ENCODE measurements at places on chromosomes 4 and X. TPM values are rescaled to one million over a fixed set of nuclear protein-coding genes. Genes with fewer than 3 reads are reported as not detected.

The ANKRD50 gene
- 72.9 TPM for total RNA-seq

The THAP9 gene
- 16.4 TPM for total RNA-seq

The AR gene
- 1.8 TPM for total RNA-seq

The MSANTD1 gene
- 15.7 TPM for total RNA-seq

The MAGEA1 gene
- total RNA-seq = not detected

The TEX13C gene
- total RNA-seq = not detected

The CLTRN gene
- 0.46 TPM for total RNA-seq

The BANK1 gene
- total RNA-seq = 0.23 TPM

The MEPE gene
- 0.23 TPM for total RNA-seq

The FABP2 gene
- not detected for total RNA-seq

The GPAT3 gene
- 1.2 TPM for total RNA-seq

The PCDH10 gene
- 173 TPM for total RNA-seq

The PDE6B gene
- 9.2 TPM for total RNA-seq

The THOC2 gene
- 75.2 TPM for total RNA-seq

The HSFX4 gene
- not detected for total RNA-seq

The GLOD5 gene
- total RNA-seq = not detected

The DMRTC1 gene
- total RNA-seq = 0.46 TPM

The SPOCK3 gene
- 84.4 TPM for total RNA-seq

The CLIC2 gene
- total RNA-seq = 3.2 TPM

The RAB9A gene
- total RNA-seq = 27.2 TPM

The EDA gene
- 4.4 TPM for total RNA-seq

The ASMT gene
- total RNA-seq = not detected

The NOX1 gene
- total RNA-seq = not detected

The COL4A6 gene
- 3.2 TPM for total RNA-seq

The LUZP4 gene
- not detected for total RNA-seq

The GYPE gene
- total RNA-seq = 0.23 TPM

The HTN3 gene
- not detected for total RNA-seq

The UGT8 gene
- 15.0 TPM for total RNA-seq

The GAGE13 gene
- not detected for total RNA-seq

The MAGEB2 gene
- total RNA-seq = not detected

The STK32B gene
- total RNA-seq = 18.2 TPM

The MOB1B gene
- 36.9 TPM for total RNA-seq

The LIAS gene
- 14.1 TPM for total RNA-seq

The GPRIN3 gene
- total RNA-seq = 42.9 TPM

The MID2 gene
- 45.0 TPM for total RNA-seq

The TMPRSS11A gene
- total RNA-seq = not detected

Data from diencephalon (tissue), 1 donor.